ENCODE measurements at places on chromosomes 16 and 17. TPM values are rescaled to one million over a fixed set of nuclear protein-coding genes. Genes with fewer than 3 reads are reported as not detected.

CD300LF gene
- not detected for total RNA-seq

PGAP6 gene
- total RNA-seq = 114 TPM

VAT1L gene
- 33.8 TPM for total RNA-seq

WNK4 gene
- 1.9 TPM for total RNA-seq

TP53TG3F gene
- not detected for total RNA-seq

CCL13 gene
- total RNA-seq = not detected

PERCC1 gene
- total RNA-seq = not detected

DHRS7C gene
- not detected for total RNA-seq

TBC1D3E gene
- not detected for total RNA-seq

METRNL gene
- total RNA-seq = 21.4 TPM

CDRT15L2 gene
- not detected for total RNA-seq

RRAD gene
- total RNA-seq = 0.72 TPM

HOXB4 gene
- total RNA-seq = not detected

SYCE1L gene
- 11.5 TPM for total RNA-seq

NOG gene
- not detected for total RNA-seq

CPNE2 gene
- total RNA-seq = 8.0 TPM

CCL14 gene
- not detected for total RNA-seq

GPRC5B gene
- 138 TPM for total RNA-seq

NUDT7 gene
- total RNA-seq = 6.8 TPM

TMC8 gene
- total RNA-seq = 1.9 TPM

SLC5A10 gene
- total RNA-seq = not detected

GRIN2C gene
- total RNA-seq = 0.13 TPM

SECTM1 gene
- total RNA-seq = 0.28 TPM

TMEM114 gene
- total RNA-seq = 1.2 TPM

LHX1 gene
- total RNA-seq = 0.22 TPM

IL32 gene
- total RNA-seq = 2.6 TPM

CES4A gene
- 1.8 TPM for total RNA-seq

KRT14 gene
- not detected for total RNA-seq

IKZF3 gene
- 0.31 TPM for total RNA-seq

All from H9 (cell line).